ENCODE measurements at places on chromosomes 1 and 21.

- no peak for DNase-seq
These were observed 12.8 kb downstream of the ADARB1 start for GRCh38 chr21:45087022-45087823.

DNA sequence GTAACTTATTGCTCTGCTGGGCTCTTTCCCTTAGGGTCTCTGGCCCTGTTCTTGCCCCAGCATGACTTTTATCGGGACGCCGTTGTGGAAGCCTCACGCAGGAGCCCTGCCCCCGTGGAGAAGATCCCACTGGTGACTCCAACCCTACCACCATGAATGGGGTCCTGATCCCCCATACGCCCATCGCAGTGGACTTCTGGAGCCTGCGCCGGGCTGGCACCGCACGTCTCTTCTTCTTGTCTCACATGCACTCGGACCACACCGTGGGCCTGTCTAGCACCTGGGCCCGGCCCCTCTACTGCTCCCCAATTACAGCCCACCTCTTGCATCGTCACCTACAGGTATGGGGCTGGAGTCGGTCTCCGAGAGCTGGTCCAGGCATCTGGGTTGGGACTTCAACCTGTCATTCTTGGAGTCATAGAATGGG is 322 bp downstream of the DCLRE1B start:
- DNase-seq, result no peak

DNA sequence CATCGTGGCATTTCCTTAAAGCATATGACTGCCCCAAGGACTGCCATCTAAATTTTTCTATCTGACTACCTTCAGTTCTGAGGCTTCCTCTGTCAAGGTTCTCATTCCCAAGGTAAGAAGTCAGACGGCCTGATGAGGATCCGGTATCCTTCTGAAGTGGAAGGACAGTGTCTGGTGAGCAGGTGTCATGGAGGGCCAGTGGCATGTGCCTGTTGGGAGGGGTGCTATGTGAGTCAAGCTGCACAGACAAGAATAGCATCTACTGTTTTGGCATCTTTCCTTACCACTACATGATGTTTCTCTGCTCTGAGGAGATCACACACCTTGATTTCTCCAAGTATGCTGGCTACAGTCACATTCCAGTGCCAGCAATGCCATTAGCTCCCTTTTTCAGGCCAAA is 99.6 kb upstream of the RGS1 start:
- no peak for DNase-seq

GRCh38 chr1:2468041-2468472 is 8.0 kb upstream of the PLCH2 start:
- no peak for DNase-seq

DNA sequence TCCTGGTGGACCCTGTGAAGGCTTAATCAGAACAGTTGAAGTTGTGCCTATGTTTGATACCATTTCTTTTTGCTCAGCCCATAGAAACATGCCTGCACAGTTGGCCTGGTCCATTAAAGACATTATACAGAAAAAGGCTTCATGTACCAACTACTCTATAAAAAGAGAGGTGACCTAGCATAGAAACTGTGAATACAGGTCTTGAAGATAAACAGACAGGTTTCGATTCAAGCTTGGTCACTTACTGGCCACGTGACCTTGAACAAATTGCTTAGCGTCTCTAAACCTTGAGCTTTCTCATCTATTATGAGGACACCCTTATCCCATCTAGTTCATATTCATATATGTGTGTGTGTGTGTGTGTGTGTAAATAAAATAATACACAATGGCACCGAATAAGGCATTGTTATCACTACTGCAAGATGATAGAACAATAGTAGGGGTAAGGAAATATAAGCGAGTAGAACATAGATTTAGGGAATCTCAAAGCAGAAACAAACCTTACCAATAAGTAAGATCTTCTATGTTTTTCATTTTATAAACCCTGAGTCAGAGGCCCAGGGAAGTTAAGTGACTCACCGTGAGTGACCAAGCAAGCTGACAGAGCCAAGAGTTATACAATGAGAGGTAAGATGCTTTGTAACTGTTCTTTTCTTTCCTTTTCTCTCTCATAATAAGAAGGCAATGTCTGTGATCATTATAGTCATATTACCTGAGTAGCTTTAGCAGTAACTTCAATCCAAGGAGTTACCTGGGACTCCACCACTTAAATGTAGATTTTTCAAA is 476.8 kb upstream of the DEPDC1 start:
- no peak for DNase-seq

DNA sequence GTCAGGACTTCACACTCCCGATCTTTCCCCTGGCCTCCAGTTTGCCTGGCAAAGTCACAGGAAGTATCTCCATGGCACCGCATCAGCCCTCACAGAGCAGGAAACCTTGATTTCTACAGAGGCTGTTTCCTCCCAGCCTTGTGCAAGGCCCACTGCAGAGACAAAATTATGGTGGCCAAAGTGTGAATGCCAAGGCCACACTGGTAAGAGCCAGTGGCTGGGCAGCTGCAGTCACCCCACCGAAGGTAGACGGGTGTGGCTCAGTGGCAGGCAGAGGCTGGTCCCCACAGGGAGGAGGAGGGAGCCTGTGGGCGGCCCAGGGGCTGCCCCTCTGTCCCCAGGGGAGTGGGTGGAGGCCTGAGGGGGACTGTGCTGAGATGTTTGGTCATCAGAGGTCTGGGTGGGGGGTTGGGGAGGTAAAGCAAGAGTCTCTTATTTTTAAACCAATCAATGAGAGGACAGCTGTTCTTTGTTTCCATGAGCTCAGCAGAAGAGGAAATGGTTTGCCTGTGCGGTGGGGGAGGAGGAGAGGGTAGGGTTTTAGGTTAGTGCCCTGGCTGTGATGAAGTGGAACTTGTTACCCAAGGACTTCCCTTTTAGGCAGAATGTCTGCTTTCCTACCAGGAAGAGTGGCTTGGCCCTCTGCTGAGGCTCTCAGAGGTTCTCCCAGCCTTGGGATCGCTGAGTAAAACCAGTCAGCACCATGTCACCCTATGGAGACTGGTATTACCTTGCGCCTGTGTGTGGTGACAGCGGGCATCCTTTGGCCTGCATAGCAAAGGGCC is 18.0 kb upstream of the BTG2 start:
- peak; percentile 83 for DNase-seq

- no peak for DNase-seq
These were observed 51.0 kb upstream of the DMRTB1 start for GRCh38 chr1:53408013-53408754.

DNA sequence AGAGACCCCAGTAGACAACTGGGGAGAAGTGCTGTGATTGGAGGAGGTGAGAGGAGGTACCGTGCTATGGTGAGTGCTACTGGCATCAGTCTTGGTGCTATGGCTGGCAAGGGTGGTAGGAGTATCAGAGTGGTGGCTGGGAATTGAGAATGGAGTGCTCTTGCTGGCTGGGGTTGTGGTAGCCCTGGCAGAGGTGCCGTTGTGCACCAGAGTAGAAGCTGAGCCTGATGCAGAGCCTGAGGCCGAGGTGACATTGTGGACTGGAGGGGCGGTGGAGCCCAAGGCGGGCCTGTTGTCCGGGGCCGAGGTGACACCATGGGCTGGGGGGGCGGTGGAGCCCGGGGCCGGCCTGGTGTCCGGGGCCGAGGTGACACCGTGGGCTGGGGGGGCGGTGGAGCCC is 14.6 kb downstream of the TRIM46 start:
- no peak for DNase-seq

GRCh38 chr1:57894315-57894714 is 470.5 kb upstream of the DAB1 start:
- DNase-seq, result no peak

GRCh38 chr1:185463011-185463410 is 146.0 kb upstream of the IVNS1ABP start:
- DNase-seq, result no peak

DNA sequence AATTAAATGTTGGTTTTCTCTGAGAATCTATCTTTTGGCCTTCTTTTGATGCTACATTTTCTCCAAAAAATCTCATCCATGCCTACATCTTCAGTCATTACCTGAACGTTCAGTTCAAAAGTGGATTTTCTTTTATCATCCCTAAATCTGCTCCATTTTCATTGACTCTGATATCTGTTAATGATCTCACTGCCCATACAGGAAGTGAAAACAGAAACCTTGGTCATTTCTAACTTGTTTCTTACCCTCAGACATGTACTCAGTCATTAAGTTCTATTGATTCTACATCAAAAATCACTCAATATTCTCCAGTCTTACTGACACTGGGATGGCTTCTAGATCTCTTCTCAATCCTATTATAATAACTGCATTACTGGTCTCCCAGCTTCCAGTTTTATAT is 22.7 kb downstream of the PRKACB start:
- no peak for DNase-seq

GRCh38 chr21:41446586-41446985 is 20.5 kb downstream of the MX1 start:
- no peak for DNase-seq

GRCh38 chr1:177632923-177633615 is 336.8 kb downstream of the SEC16B start:
- no peak for DNase-seq

GRCh38 chr1:220880362-220880670 is 1.1 kb downstream of the HLX start:
- DNase-seq, result no peak

GRCh38 chr1:156516821-156517220 is 16.2 kb upstream of the MEF2D start:
- DNase-seq, result no peak
